Activated CD8-positive, alpha-beta T cell treated with anti-CD3 and anti-CD28 coated beads, Interleukin-2, amount 10 ng/mL, durations not matched to agents 7 days and 5 days (primary cell): ENCODE measurements at places on chromosomes 2 and 18. TPM values are rescaled to one million over a fixed set of nuclear protein-coding genes. Genes with fewer than 3 reads are reported as not detected.

The FAM237A gene
- not detected for total RNA-seq

DNA sequence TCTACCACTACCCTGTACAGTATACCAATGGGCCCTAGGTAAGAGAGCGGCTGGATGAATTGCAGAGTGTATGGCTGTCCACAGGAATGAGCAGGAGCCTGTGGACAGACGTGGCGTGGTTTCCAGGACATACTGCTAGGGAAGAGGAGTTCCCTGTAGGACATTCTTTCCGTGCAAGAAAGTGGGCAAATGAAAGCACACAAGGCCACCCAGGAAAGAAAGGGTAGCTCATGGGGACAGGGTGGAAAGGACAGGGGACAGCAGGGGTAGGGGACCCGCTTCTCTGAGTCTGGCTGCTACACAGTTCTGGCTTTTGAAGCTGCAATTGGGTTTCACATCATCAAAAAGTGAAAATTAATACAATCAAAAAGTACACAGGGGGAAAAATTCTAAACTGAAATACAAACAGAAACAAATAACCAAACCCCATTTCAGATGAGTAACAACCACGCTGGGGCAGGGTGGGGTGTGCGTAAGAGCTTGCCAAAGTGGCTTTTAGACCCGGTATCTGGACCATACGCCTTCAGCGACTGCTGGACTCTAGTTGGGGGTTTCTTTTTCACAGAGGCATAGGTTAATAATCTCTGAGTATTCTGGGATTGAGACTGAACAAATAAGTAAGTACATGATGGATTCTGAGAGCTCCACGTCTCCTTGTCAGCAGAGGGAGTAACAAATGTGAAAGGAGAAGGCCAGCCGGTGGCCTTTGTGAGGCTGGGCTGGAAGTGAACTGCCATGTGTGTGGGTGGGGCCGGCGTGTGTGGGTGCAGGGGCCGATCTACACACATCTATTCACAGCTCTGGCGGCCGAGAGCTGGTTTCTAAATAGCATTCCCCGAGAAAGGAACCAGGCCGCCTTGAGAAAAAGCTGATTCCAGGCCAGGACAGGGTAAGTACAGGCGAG lies 84.0 kb downstream of the HDAC4 start:
- no peak for DNase-seq

DNA sequence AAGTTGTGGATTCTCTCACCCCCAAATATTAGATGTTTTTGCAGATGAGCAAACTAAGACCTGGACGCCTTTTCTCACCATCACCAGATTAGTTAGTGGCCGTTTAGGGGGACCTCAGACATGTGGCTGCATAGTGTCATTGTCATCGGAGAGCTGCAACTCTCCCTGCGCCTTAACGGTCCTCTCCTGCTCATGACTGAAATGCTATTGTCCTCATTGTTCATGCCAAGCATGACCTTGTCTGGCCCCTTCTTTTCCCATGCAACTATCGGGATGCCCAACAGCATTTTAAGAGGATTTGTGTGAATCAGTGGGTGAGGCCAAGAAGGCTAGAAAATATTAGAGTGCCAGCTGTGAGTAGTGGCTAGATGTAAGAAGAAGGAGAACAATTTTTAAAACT lies 174.2 kb downstream of the SOCS6 start:
- DNase-seq = no peak

GRCh38 chr2:232133078-232133477 lies 171.6 kb downstream of the DIS3L2 start:
- DNase-seq = no peak

The RAPGEF4 gene
- total RNA-seq = 0.63 TPM

GRCh38 chr2:42171396-42171980 lies 2.3 kb downstream of the EML4 start:
- DNase-seq = peak; percentile 28

The GALNT5 gene
- total RNA-seq = not detected

The PTPRN gene
- not detected for total RNA-seq

- DNase-seq = no peak
These were observed 205.3 kb downstream of the LRP1B start for GRCh38 chr2:141925511-141925910.

DNA sequence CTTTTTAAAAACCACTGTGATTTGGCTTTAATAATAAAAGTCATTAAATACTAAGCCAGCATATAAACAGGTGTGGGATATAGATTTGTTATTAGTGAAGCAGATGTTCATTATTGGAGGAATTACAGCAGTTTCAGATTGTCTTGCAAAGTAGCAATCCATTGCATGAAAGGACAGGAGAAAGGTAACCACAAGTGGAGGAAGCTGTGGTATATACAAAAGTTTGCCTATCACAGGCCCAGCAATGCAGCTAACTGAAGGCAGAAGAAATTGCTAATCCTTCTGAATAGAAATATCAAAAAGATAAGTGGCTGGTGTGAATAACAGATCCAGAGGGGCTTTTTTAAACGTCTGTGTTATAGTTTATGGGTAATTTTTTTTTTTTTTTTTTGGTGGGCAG lies 199.4 kb downstream of the ZNF385B start:
- no peak for DNase-seq

GRCh38 chr18:57846258-57846657 lies 43.1 kb upstream of the ATP8B1 start:
- DNase-seq = no peak

GRCh38 chr2:65876114-65876513 lies 443.7 kb upstream of the SPRED2 start:
- no peak for DNase-seq

DNA sequence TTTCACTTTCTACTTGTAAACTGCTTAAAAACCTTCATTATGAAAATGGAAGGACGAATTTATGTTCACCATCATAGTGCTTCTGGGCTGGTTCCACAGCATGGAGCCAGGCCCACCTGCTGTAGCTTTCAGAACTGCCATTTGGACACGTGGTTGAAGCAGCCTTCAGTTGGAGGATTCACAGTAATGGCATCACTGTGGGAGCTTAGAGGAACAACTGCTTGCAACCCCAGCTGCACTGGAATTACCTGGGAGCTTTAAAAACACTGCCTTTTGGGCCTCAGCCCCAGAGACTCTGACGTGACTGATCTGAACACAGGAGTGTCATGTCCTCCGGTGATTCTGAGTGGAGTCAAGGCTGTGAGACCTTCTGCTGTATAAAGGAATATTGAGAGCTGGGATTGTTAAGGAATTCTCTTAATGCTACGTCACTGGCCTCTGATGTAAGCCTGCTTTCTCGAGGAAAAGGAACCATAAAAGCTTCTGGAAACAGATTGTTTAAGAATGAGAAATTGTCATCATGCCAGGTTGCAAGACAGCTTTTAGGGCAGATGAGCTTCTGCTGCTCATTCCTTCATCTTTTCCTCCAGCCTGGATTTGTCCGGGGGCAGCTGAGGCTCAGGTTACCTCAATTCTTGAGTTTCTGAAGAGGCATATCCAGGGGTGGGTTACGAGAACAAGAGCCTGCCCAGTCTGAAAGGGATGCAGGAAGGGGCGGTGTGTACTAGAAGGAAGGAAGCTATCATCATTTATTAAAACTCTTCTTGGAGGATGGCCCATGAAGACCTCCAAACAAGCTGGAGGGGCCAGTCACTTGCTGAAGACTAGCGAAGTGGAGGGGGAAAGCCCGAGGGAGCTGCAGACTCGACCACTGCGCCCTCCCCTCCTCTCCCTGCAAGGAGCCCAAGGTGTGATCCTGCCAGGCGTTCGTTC lies 1.3 kb upstream of the IL1R1 start:
- no peak for DNase-seq

The CYP26B1 gene
- not detected for total RNA-seq

DNA sequence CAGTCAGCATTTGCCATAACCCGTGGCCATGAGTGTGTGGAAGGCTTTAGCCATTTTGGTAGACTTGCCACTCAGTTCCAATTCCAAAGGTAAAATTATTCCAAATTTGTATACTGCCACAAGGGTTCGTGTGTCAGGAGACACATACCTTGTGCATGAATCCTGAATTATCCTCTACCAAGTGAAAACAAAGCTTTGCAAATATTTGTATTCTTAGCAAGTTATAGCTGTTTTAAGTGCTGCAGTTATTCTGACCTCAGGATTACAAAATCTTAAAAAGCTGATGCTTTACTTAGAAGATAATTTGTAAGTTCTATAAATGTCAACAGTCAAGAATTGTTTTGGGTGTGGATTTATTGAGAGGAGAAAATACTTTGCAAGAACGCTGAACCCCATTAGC lies 100.6 kb downstream of the ANTXR1 start:
- no peak for DNase-seq

The HMSD gene
- not detected for total RNA-seq

DNA sequence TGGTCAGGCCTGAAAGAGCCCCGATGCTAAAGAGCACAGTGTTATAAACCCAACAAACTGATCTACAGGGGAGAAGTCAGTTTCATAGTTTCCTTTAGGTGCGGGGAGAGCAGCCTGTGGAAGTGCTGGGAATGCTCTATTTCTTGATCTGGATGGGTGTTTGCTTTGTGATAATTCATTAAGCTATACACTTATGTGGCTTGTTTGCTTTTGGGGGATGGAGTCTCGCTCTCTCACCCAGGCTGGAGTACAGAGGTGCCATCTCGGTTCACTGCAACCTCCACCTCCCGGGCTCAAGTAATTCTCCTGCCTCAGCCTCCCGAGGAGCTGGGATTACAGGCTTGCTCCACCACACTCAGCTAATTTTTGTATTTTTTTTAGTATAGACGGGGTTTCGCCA lies 30.1 kb upstream of the CEP68 start:
- no peak for DNase-seq

- no peak for DNase-seq
These were observed 168.5 kb downstream of the CBLN2 start for GRCh38 chr18:72375618-72376017.

GRCh38 chr2:217462121-217462520 lies 540.7 kb downstream of the TNS1 start:
- DNase-seq = no peak

The MALL gene
- not detected for total RNA-seq

DNA sequence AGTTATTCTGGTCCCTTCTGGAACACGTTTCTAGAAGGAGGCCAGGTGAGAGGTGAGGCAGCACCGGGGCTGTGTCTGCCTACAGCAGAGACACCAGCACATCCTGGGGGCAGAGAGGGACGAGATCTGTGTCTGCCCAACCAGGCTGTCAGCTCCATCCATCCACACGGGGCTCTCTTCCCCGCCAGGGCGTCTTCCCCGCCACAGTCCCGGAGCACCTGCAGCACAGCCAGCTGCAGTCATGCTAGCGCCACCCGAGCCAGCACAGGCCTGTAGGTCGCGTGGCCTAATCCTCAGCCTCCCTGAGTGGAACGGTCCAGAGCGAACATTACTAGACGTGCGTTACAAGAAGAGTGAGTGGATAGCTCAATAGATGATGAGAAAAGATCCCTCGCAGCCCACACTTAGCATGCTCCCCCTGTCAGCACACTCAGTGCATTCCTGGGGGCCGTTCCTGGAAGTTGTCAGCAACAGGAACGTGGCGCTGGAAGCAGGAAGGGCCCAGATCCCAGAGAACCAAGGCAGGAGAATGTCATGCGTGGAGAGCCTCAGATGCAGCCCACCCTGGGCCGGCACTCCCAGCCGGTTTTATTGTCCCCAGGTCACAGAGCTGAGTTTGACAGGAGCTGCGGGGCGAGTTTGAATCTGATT lies 179.0 kb downstream of the TWIST2 start:
- DNase-seq = no peak

DNA sequence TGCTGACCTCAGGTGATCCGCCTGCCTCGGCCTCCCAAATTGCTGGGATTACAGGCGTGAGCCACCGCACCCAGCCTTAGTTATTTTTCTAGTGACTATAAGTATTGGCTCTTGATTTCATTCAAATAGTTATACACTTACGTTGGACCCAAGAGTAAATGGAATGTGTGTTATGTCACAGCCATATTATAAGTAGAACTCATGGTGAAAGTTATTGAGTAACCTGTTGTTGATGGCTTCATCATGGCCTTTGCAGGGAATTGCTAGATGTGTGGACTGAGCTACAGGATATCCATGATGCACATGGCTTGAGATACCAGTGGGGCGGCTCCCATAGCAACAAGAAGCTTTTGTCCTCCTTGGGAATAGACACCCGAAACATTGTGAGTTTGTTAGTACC lies 44.7 kb downstream of the AFTPH start:
- DNase-seq = no peak

DNA sequence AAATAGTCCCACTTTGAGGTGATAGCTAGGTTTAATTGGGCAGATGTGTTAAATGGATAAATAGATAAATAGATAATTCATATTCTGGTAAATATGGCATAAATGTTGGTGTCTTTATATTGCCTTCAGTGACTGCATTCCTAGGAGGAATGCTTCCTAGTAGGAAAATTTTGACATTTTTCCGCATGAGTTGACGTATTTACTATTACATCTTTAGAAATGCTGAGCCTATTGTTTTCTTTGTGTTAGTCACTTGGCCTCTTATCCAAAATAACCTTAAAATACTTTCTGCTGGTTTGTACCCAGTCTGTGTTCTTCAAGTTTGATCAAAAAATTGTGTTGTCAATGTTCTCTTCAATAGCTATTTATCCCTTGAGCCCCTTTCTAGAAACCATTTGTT lies 495.6 kb upstream of the ZEB2 start:
- DNase-seq = no peak

The CCT7 gene
- 347 TPM for total RNA-seq

DNA sequence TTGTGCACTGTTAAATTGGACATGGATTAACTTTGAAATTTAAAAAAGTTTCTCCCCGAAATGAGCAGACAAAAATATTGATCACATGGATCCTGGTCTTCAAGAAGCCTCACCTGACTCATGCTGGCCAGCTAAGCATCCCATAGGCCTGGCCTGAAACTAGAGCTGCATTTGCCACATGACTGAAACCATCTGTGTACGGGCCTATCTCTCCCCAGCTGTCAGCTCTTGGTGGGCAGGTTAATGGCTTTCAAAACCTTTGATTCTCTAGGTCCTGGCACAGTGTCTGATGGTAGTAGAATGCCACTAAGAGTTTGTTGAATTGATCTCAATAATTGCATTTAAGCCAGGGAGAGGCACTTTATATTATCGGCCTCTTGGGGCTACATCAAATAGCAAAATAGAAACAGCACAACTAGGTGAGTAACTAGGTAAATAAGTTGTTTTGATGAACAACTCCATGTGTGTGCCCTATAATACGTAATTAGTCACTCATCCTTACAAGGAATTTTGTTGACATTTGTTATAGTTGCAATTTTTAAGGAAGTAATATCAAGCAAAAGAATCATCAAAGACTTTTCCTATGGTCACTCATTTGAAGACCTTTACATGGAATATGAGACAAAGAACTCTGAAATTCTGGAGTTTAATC lies 251.1 kb downstream of the SP3 start:
- DNase-seq = no peak

DNA sequence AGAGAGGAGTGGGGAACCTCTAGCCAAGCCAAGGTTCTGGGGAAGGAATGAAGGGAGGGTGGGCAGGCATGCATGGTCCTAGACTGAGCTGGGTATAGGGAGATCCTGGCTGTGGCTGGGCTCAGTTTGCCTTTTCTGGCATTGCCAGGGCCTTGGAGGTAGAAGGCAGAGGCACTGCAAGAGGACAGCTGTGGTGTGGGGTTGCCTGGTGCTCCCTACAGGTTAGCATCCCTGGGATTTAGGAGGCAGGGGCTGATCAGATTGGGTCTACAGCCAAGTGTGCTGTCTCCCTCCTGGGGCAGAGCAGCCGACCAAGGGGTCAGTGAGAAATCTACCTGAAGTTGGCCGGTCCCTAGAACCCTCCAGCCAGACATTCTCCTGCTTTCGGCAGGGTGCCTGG lies 15.9 kb downstream of the ABCG8 start:
- DNase-seq = no peak

- DNase-seq = no peak
These were observed 12.3 kb upstream of the SLC14A2 start for GRCh38 chr18:45602926-45603325.

The RBKS gene
- total RNA-seq = 1.6 TPM
